ENCODE measurements at places on chromosomes 2 and 18.
A peak's percentile ranks its signal among the peaks of the same experiment; 100 is the strongest.

- no peak for DNase-seq
Observed at GRCh38 chr18:6574631-6575030, 154.9 kb upstream of the ARHGAP28 start.

- DNase-seq = peak; percentile 61
Observed at GRCh38 chr2:14903709-14904374, 271.3 kb downstream of the LRATD1 start.

- DNase-seq = peak; percentile 28
Observed at GRCh38 chr2:192194265-192194865, 368 bp downstream of the TMEFF2 start.

- no peak for DNase-seq
Observed at GRCh38 chr2:86283411-86284030, 53.9 kb downstream of the REEP1 start.

DNA sequence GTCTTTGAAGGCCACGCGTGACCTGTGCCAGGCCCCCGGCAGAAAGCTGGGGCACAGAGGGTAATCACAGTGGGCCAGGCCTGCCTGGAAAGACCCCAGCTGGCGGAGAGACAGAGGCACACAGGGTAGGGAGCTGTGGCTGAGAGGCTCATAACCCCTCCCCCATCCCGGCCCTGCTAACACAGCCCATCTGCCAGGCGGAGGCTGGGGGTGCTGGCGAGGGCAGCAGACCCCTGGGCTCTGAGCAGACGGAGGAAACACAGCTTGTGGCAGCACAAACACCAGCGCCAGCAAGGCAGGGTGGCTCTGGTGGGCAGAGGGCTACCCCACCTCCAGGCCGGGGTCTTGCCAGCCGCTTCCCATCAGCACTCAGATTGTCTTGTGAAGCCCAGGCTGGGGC, 19.0 kb downstream of the HS6ST1 start:
- DNase-seq = no peak

DNA sequence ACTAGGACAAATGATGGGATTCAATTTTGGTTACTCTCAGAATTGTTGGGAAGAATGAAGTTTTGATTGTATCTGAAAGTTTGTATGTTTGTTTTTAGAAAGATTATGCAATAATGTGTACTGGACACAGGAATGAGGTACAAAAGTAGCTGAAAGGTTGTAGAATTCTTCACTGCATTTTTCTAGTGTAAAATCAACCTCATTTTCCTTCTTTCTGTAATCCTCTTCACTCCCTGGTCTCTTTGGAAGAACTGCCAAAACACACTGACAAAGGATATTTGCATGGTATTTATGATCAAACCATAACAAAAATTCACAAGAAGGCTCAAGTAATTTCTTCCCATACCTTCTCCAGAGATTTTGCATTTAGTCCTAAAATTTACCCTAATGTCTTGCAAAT, 110.7 kb downstream of the ZEB2 start:
- no peak for DNase-seq

- no peak for DNase-seq
Observed at GRCh38 chr2:99380376-99381010, 43.3 kb downstream of the EIF5B start.

DNA sequence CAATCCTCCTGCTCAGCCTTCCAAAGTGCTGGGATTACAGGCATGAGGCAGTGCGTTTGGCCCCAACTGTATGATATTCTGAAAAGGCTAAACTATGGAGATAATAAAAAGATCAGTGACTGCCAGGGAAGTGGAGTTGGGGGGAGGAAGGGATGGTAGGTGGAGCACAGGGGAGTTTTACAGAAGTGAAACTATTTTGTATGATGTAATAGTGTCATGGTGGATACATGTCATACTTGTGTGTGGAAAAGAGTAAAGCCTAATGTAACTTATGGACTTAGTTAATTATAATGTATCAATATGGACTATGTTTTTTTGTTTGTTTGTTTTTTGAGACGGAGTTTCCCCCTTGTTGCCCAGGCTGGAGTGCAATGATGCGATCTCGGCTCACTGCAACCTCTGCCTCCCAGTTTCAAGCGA, 2.9 kb upstream of the GGCX start:
- DNase-seq = no peak

GRCh38 chr18:32049393-32050171, 31.0 kb downstream of the RNF125 start:
- DNase-seq = no peak

GRCh38 chr2:218655751-218656150, 3.7 kb downstream of the ZNF142 start:
- DNase-seq = no peak

DNA sequence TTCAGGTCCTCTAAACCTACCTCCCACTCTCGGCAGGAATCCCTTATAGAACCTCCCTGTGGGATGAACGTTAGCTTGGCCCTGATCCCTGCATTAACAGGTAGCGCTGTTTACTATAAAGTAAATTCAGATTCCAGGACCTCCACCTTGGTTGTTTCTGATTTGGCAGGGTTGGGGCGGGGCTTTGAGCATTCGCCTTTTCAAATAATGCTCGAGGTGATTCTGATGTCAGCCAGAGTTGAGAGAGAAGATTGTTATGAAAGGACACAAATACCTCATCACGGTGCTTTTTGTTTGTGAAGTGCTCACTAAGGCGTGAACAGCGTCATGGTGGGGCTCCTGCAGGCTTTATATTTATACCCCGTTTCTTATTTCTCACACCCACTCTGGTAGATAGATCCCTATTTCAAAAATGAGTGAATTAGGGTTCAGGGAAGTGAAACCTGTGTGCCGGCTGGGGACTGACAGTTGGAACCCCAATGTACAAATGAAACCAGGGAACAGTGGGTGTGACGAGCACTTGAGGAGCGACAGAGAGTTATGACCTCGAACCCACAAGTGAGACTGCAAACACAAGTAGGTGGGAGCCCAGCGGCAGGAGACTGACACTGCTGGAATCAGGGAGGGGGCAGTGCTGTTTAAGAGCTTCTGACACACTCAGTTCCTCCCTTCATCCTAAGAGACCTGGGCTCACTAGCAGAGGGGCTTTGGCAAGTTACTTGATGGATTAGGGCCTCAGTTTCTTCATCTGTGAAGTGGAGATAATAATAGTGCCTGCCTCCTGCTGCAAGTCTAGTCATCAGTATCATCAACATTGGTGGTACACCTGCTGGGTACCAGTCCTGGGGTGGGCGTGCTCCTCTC, 14.2 kb upstream of the CXCR4 start:
- peak; percentile 67 for DNase-seq

DNA sequence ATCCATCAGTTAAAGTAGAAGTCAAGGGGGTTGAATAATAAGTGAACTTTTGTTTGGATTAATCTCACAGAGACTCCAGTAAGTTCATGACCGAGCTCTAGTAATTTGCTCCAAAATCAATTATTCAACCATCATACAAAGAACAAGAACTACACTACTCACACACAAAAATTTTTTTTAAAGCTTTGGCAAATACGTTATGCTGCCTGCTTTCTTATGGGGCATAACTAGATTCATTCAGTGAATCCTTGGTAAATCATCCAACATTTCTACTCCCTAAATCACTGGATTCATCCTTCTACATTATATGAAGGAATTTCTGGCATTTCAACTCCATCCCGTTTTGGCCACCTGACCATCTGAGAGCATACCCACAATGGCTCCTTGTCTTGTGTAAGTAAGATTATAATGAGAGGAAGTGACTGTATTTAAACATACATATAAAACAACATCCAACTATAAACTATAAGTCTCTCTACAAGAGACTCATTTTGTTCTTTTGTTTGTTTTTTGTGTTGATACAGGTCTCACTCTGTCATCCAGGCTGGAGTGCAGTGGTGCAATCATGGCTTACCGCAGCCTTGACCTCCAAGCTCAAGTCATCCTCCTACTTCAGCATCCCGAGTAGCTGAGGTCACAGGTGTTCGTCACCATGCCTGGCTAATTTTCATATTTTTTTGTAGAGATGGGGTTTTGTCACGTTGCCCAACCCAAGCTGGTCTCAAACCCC, 144.2 kb upstream of the LRRTM4 start:
- DNase-seq = no peak

DNA sequence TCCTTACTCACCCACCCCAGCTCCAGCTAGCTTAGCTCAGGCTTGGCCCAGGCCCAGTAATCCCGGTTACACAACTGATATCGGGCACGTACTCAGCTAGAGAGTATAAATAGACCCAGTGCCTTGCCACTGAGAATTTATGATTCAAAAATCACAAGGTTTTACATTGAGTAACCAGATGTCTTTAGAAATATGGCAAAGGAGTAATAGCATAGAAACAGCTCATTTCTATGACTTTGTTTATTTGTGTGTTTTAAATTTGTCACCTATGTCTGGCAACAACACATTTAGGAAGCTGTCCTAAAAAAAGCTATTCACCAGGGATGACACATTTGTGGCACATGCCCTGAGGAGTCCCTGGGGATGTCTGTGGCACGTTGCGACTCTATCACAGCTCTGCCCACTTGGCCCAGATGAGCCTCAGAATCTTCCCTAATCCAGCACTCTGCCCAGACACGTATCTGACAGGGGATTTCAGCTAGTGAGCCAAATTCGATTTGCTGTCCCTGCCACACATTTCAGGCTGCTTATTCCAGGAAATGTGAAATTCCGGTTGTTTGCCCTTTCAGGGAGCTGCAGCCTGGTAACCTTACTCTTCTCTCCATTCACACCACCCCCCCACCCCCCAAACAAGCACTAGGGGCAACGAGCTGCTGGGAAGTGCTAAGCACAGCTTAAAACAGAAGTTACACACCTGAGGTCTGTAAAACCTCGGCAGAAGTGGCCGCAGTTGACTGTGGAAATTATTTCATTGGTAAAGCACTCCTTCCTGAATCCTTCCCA, 85.4 kb upstream of the ZCCHC2 start:
- DNase-seq = no peak

DNA sequence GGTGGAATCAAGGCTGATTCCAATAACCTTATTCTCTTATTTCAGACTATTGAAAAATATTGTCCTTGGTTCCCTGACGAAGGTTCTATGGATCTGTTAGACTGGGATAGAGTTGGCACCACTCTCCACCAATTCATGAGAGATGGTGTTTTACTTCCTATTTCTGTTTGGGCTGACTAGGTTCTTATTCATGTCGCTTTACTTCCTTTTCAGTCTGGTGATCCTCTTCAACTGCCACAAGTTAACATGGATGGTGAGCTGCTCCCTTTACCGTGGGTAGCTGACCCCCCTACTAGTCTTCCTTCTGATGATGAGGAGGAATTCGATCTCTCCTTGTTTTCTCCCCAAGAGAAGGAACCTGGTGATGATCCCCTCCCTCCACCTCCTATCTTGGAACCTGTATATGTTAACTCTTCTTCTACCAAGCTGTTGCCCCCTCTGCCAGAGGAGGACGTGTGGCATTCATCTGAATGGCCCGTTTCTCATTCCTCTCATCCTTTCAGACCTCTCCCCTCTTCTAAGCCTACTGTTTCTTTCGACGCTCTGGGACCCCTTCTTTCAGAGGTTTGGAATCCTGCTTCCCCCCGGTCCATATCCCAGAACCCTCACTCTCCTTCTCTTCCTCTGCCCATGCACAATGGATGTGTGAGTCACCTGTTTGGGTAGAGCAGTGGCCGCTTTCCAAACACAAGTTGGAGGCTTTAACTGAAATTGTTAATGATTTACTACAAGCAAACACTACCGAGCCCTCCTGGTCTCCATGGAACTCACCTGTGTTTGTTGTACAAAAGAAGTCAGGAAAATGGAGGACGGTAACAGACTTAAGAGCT, 13.5 kb upstream of the CNOT11 start:
- DNase-seq = no peak

DNA sequence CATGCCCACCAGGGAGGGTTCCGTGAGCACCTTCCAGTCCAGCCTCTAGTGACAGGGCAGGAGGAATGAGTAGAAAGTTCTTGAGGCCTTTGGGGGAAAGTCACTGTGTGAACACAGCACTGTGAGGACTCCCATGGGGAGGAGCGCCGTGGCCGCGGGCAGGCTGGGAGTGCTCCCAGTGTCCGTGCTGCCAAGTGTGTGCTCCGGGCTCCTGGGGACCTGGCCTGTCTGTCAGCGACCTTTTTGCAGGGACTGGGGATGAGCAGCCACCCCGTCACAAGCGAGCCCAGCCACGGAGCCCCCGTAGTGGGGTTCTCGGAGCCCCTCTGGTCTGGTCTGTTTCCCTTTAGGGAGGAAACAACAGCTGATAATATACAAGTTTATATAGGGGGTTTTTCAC, 36.8 kb downstream of the PDIA6 start:
- DNase-seq = no peak
